ENCODE measurements at places on chromosomes 2 and 18.

DNA sequence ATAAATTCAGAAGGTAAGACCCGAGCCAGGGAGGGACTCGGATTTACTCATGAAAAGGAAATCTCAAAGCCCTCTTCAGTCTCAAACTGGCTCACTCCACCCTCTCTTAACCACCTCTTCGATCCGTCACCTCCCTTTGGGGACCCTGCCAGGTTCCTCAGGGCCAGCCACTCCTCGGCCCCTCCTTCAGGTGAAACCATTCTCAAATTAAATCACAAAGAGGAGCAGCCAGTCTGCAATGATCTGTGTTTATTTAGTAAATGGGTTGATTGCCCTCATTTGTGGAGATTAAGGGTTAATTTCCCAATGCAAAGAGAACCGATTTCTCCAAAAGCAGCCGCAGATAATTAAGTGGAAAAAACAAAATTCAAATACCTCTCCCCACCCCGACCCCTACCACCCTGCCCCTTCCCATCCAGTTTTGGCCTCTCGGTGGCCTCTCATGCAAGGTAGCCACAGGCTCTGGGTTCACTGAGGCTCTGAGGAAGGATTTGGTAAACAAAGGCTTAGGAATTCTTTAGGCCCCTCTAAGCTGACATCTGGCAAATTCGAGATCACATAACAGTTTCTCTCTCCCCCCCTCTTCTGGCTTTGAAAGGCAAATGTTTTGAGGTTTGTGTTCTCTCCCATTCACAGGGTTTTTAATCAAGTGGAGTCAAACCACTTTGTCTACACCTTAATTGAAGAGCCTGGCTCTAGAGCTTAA is 10.3 kb upstream of the FZD7 start:
- DNase-seq, result no peak

- no peak for DNase-seq
Observed at GRCh38 chr2:206996556-206997065, 57.3 kb downstream of the CPO start.

GRCh38 chr2:80496346-80496745 is 191.8 kb upstream of the LRRTM1 start:
- DNase-seq, result no peak

- no peak for DNase-seq
Observed at GRCh38 chr2:207330912-207331311, 165.2 kb upstream of the KLF7 start.

All from DMS 273 treated with DMSO at 0.1 percent for 48 hours (cell line).